ENCODE measurements at places on chromosomes 7 and 10.
A peak's percentile ranks its signal among the peaks of the same experiment; 100 is the strongest.

DNA sequence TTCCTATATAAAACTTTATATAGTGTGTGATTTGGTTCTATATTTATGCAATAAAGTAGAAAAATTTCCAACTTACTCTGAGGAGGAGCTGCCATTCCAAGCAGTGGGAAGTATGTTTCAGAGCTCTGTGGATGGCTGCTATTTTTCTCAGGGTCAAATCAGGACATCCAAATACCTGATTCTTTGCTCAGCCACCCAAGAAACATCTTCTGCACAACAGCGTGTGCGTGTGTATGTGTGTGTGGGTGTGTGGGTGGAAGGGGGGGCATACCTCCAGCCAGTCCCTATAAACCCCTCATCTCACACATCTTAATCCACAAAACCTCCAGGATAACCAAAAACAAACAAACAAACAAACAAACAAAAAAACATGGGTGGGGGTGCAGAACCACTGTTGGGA is 66.3 kb upstream of the EMX2 start:
- no peak for DNase-seq

GRCh38 chr7:29122081-29122480 is 24.3 kb downstream of the CPVL start:
- DNase-seq: no peak

DNA sequence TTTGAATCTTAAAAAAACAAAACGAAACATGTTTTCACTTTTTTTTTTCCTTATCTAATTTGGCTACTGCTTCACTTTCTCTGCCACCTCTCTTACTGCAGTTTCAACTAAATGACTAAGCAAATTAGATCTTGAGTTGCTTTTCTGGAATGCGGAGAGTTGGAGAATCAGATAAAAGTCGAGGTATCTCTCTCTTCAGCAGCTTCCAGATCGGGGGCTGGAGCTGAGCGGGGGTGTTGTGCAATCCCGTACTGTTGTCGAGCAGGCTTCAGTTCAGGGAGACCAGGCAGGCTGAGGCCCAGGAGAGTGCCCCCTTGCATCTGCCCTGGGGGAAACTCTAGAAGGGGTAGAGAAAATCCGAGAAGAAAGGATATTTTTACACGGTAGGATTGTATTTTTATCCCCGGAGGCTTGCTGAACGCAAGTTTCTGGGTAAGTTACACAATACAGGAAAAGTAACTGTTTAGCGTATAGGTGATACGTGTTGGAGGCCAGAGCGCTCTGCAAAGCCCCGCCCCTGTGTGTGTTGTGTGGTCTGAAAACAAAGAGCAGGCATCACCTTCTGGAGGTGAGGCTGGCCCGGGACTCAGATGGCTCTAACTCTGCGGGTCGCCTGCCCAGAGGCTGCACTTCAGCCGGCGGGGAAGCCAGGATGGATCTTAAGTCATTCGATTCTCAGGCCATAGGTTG is 116.6 kb downstream of the KLF6 start:
- DNase-seq: no peak

- DNase-seq: no peak
Measured at GRCh38 chr10:52334595-52334994, 20.5 kb downstream of the DKK1 start.

DNA sequence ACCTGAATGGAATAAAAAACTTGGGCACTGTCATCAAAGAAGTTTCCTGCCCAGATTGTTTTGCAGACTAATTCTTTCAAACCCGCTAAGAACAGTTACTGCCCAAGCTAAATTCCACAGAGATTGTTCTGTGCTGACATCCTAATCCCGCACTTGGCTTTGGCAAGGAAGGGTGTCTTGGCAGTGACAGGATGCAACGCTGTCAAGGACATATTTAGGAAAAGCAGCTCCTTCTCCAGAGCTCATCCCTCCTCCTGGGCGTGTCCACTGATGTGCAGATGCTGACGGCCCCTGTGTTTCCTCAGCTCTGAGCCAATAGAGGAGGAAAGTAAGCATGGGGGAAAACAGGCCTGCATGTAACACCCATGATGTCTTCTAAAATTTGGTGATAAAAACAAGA is 74.2 kb downstream of the EEPD1 start:
- no peak for DNase-seq

DNA sequence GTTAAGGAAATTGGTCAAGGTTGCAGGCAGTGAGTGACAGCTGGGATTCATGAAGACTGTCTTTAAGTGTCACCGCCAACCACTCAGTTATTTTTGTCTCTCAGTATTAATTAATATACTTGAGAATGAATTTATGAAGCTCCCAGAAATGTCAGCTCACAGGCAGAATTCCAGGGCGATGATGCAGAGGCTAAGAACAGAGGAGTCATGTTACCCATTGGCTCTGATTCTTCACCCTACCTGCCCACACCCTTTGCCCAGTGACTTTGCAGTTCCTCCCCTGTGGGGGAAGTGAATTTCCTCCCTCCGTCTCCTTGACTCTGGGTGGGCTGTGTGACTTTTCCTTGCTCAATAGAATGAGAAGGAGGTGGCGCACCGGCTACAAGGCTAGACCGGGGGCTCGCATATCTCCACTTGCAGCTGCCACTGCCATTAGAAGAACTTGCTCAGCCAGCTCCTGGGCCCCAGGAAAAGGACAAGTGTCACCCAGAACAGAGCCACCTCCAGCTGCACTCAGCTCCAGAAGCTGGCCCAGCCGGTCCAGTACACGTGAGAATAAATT is 157.1 kb upstream of the PRKCQ start:
- no peak for DNase-seq

GRCh38 chr10:78357141-78358063 is 323.7 kb downstream of the RPS24 start:
- peak; percentile 20 for DNase-seq

DNA sequence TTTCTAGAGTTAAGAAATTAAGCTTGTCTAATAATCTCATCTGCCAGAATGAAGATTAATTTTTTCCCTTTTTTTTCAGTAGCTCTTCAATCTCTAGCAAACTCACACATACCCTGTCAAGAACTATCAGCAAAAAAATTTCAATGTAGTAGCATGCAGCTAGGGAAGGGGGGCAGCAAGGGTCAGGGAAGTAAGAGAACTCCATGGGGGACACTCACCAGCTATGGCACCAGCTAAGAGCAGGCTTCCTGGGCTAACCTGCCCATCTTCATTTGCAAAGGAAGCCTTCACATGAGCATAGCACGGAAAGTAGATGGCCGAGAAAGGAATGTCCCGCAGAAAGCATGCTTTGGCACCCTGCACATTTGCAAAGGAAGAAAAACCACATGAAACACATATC is 190.4 kb downstream of the SLC25A13 start:
- no peak for DNase-seq

- DNase-seq: no peak
Measured at GRCh38 chr10:90126256-90126595, 424.8 kb downstream of the KIF20B start.

DNA sequence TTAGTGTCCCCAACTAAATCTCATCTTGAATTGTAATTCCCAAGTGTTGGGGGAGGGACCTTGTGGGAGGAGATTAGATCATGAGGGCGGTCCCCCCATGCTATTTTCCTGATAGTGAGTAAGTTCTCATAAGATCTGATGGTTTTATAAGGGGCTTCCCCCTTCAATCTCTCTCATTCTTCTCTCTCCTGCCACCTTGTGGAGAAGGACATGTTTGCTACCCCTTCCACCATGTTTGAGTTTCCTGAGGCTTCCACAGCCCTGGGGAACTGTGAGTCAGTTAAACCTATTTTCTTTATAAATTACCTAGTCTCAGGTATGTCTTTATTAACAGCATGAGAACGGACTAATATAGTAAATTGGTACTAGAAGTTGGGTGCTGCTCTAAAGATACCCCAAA is 365.6 kb downstream of the ANKRD7 start:
- no peak for DNase-seq

GRCh38 chr7:92246360-92247101 is 757 bp downstream of the ANKIB1 start:
- DNase-seq: no peak

DNA sequence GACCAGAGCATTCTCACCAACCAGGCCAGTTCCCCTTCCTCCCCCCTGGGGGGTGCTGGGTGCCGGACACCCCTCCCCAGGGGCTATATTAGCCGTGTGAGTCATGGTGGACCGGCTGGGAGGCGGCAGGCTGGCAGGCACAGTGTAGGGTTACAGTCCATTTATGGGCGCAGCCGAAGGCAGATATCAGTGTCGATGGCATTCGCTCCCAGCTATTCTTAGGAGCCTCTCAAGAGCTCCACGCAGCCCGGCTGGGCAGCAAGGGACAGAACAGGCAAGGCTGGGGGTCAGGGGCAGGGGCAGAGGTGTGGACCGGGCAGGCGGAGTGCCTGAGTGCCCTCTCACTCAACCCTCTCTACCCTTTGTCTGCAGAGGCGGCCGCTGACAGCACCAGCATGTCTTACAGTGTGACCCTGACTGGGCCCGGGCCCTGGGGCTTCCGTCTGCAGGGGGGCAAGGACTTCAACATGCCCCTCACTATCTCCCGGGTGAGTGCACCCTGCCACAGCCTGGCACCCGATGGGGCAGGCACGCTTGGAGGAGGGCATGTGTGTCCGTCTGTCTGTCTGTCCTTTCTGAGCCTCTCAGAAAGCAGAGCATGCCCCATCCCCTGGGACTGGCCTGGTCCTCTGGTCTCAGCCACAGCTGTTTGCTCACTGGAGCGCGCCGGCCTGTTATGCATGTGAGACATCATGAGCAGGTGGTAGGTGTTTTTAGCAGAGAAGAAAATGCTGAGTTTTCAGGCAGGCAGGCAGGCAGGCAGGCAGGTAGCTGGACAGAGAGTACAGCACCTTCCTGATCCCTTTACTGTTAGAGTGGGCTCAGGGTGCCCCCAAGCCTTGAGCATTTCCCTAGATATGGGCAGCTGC is at the start of gene LDB3:
TSS of gene LDB3 (plus strand) at position 215 of the 869 bp plus-strand sequence. CDS start at position 396, 181 bp downstream.
- no peak for DNase-seq

DNA sequence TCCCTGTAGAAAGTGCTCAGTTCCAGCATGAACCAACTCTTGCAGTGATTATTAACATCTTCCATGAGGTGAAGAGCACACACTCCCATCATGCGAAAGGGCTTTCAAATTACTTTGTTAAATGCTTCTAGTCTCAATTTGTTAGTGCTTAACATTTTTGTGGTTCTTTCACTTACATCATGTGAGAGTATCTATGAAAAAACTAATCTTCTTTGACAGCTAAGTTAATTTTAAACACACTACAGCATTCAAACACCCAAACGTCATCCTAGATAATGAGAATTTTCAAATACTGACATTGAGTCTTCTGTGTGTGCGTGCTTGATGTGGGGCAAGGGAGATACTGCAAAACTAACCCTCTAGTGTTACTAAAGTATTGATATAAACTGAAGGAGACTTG is 84.8 kb downstream of the ETV1 start:
- DNase-seq: no peak

DNA sequence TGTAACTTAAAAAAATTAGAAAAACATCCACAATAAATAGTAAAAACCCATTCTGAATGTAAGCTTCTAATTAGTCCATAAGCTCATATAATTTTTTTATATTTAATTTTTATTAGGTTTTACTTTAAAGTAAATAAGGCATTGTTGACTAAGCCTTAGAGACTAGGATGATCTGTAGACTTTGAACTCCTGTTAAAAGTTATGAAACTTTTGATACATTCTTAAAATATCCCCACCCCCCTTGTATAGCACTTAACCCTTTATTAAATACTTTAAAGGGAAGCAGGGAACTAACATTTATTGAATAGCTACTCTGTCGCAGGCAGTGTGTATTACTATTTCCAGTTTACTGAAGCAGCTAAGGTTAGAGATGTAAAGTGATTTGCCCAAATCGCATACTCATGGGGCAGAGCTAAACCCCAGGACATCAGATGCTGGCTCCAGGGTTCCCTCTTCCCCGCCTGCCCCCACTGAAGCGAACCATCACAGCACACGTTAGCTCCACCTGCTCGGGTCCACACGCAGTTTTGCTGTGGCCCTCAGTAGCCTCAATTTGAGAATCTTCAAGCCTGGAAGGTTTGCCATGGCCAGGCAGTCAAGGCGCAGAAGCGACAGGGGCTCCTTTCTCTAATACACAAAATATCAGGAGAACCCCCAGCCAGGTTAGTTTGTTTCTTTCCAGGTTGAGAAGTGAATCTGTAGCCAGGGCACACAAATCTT is 762 bp downstream of the PON1 start:
- no peak for DNase-seq

GRCh38 chr10:119663866-119664698 is 12.9 kb downstream of the BAG3 start:
- DNase-seq: no peak

Measured in COLO829 (cell line).